ENCODE measurements at places on chromosomes 1 and 21. TPM values are rescaled to one million over a fixed set of nuclear protein-coding genes. Genes with fewer than 3 reads are reported as not detected.

C1orf141 gene
- not detected for total RNA-seq

CRNN gene
- total RNA-seq: not detected

TRIM58 gene
- total RNA-seq: 0.27 TPM

GBP7 gene
- not detected for total RNA-seq

SPRR2B gene
- total RNA-seq: not detected

KRTAP23-1 gene
- not detected for total RNA-seq

PTCH2 gene
- 0.43 TPM for total RNA-seq

NR0B2 gene
- 4.7 TPM for total RNA-seq

GRCh38 chr1:212915245-212916091, 34.9 kb upstream of the VASH2 start:
- no peak for DNase-seq

- DNase-seq: no peak
Observed at GRCh38 chr1:78745111-78745510, 95.5 kb downstream of the IFI44 start.

GRCh38 chr1:178345807-178346206, 151.0 kb downstream of the CLEC20A start:
- DNase-seq: no peak

GRCh38 chr1:112778137-112778536, 63.0 kb upstream of the PPM1J start:
- DNase-seq: no peak

GRCh38 chr21:43854773-43855633, 10.0 kb upstream of the AGPAT3 start:
- no peak for DNase-seq

- no peak for DNase-seq
Observed at GRCh38 chr21:16087523-16087922, 357.7 kb downstream of the USP25 start.

DNA sequence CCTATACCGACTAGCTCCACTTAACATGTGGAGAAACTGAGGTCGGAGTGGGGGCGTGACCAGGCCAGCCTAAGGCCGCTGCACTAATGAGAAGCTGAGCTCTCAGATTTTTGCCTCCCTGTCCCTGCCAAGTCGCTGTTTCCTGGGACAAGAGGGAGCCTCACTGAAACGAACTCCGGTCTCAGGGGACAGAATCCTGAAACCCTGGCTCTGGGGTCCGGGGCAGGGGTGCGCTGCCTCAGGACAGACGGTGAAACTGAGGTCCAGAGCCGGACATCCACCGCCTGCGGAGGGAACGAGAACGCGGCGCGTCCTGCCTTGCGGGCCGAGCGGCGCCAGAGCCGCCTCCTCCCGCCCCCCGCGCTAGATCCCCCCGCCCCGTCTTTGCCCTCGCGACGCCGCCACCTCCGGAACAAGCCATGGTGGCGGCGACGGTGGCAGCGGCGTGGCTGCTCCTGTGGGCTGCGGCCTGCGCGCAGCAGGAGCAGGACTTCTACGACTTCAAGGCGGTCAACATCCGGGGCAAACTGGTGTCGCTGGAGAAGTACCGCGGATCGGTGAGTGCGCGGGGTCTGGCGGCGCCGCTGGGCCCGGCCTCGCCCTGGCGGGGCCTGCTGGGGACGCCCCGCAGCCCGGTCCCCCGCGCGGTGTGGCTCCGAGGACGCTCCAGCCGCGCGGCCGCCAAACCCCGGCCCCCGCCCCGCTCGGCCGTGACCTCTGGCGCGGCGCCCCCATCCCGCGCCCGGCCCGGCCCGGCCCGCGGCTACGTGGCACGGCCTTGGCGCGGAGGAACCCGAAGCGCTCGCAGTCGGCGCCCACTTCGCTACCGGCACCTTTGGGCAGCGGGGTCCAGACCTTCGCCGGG, at the start of gene GPX7:
Gene GPX7 (plus strand): TSS at position 381 of the 865 bp plus-strand sequence. CDS start 39 bp downstream, at position 420.
- DNase-seq: peak; percentile 79

DNA sequence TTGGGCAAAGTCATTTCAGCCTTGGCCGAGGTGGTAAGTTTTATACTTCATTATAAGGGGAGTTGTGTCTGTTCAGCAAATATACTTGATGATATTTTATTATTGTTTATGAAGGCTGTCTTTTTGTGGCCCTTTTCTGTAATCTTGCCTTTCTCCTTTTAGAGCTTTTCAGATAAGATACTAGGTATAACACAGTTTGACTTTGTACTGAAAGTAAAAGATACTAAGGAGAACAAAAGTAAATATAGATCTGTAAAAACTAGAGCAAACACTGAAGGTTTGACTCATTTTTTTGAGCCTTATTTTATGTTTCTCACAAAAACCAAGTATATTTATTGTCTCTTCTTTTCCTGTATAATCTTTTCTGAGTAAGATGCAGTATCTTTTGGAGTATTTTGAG, 61.9 kb downstream of the KIF1B start:
- DNase-seq: no peak

GRCh38 chr1:204283711-204284651, 70.2 kb upstream of the GOLT1A start:
- no peak for DNase-seq

- DNase-seq: no peak
Observed at GRCh38 chr1:234990874-234991801, 137.5 kb downstream of the TOMM20 start.

DNA sequence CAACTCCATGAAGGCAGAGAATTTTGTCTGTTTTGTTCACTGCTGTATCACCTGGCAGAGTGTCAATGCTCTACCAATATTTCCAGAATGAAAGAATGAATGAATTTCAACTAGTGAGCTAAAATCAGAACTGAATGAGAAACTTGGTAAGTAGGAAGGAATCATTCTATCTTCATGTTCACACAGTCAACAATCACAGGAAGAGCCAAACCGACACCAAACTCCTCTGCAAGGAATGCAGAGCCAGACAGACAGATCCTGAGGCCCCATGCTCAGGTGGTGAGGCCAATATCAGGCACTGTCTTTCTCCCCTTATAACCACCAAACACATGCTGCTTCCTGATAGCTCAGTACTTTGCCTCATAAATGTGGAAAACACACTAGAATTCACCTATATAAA, 139.1 kb downstream of the SLC45A1 start:
- no peak for DNase-seq

DNA sequence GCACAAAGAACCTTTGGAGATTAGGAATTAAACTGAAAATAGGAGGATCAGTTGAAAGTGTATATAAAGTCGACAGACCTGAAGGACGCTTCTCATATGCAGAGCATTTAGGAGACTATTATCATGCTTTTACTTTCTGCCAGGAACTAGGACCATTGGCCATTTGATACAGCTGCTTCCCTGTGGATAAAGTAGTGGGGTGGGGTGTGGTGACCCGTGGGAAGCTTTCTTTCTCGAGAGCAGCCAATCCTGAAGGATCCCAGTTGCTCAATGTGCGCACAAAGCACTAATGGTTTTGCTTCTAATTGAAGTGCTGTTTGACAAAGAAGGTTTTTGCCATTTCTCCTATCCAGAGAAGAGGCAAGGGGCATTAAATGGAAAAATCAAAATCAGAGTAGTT, 14.9 kb upstream of the CD55 start:
- DNase-seq: no peak

- peak; percentile 73 for DNase-seq
Observed at GRCh38 chr1:17599954-17600300, 60.4 kb downstream of the ARHGEF10L start.

DNA sequence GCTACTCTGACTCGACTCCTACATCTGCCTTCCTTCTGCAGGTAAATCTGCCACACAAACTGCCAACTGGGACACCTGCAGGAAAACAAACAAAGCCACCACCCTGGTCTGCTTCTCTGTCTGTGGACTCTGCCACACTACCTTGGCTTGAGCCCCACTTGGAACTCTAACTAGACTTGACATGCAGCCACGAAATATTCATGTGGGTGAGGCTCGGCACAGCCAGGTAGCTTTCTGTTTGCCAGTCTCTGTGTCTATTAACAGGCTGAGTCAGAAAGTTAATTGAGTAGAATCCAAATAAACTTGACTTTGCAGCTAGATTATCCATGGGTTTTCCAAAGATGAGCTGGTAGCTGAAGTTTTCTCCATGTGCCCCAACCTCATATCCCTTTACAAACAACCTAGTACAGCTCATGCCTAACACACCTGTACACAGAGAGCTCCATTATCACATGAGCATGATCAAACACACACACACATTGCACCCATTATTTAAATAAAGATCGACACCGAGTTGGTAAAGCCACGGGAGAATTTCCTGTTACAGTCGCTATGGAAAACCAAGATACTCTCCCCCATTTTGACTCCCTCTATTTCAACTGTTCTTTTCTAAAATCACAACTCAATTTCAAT, 808 bp downstream of the C1orf116 start:
- DNase-seq: no peak

GRCh38 chr21:44790368-44790767, 11.3 kb downstream of the UBE2G2 start:
- no peak for DNase-seq

DNA sequence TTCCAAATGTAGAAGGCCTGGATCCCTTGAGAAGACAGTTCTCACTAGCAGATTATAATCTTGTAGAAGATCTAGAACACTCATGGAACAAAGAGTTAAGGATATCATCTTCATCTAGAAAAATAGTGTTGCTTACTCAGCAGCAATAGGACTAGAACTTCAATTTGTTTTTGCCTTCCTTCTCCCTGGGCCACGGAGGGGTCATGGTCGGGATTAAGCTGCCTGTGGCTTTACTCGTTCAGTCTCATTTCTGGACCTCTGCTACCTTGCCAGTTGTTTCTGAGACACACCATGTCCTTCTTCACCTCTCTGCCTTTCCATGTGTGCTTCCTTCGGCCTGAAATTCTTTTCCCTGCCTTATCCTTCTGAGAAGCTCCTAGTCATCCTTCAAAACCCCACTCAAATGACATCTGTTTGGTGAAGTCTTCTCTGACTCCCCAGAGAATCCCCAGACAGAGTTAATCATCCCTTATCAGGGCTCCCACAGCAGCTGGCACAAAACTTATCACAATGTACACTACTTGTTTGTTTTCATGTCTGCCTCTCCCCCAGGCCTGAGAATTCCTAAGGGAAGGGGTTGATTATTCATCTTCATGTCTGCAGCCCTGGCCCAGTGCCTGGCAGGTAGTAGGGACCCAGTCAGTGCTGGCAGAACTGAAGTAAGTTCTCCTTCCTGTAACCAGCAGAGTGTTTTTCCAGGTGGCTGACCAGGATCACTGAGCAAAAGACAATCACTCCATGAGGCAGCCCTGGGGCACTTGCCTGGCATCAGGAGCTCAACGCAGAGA, 15.5 kb upstream of the SNX27 start:
- no peak for DNase-seq

- no peak for DNase-seq
Observed at GRCh38 chr1:234114648-234115307, 210.3 kb downstream of the SLC35F3 start.

- DNase-seq: no peak
Observed at GRCh38 chr1:203995228-203995627, 77.7 kb upstream of the SOX13 start.

DNA sequence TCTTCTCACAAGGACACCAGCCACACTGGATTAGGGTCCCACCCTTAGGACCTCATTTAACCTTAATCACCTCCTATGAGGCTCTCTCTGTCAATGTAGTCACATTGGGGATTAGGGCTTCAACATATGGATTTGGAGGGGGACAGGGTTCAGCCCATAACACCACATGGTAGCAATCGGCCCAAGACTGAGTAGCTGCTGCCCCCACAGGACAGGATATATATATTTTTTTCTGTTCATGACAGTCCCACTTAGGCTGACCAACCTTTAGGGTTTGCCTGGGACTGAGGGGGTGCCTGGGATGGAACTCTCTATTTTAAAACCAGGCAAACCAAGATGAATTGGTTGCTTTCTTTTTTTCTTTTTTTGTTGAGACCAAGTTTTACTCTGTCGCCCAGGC, 8.2 kb upstream of the ACTL8 start:
- DNase-seq: no peak

DNA sequence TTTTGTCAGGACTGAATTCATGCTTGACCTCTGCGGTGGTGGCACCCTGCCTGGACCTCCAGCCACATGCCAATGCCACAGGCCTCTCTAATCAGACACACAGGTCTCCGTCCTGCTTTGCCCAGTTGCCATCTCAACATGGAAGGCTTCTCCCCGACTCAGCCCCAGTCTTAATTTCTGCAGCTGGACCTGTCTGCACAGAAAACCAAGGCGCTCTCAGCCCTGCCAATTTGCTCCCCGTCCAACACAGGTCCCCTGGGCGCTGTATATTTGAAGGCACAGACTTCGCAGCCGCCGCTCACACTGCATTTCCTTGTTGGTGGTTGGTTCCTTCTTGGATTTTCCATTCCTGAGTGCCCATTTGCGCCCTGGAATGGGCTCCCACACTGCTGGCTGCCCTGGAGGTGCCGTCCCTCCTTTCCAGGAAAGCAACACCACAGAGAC, 28.0 kb upstream of the PLEKHG5 start:
- peak; percentile 69 for DNase-seq

DNA sequence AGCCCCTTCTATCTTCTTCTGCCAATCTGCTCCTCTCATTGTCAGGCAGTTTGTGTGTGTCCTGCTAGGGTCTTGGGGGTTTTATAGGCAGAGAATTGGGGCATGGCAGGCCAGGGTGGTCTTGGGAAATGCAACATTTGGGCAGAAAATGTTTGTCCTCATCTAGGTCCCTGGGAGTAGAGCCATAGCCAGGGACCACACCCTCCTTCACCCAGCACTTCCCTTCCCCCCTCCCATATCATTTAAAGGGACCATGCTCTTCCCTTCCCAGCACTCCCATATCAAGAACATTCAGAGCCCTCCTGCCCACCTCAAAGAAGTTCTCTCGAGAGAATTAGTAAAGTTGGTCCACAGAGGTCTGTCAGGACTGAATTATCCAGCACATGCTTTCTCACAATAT, 41.7 kb downstream of the ZNF697 start:
- no peak for DNase-seq

GRCh38 chr1:59046134-59046533, 250.8 kb upstream of the FGGY start:
- no peak for DNase-seq

- no peak for DNase-seq
Observed at GRCh38 chr1:8205771-8206170, 112.1 kb upstream of the SLC45A1 start.

DNA sequence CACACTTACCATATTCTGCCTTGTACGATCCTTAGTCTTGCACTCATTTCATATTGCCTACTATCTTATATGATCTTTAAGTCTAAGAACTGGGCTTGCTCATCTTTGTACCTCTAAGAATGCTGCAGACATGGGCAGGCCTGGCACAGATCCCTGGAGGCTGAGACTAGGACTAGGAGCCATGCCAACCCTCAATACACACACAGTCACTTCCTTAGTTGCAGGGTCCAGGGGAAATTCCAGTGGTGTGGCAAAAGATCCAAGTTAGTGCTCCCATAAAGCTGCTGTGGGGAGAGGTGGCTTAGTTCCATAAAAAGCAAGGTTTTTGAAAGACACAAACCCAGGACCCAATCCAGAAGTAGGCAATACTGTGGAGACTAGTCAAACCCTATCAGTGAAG, 59.9 kb downstream of the CYYR1 start:
- no peak for DNase-seq

GRCh38 chr1:221192055-221192454, 312.8 kb downstream of the HLX start:
- no peak for DNase-seq

- DNase-seq: no peak
Observed at GRCh38 chr1:28601696-28602095, 9.6 kb downstream of the RAB42 start.

GRCh38 chr1:223695014-223695548, 17.3 kb upstream of the CAPN2 start:
- no peak for DNase-seq
